Activated T-cell treated with anti-CD3 and anti-CD28 coated beads for 4 hours (primary cell): ENCODE measurements at places on chromosomes 6 and 20.

DNA sequence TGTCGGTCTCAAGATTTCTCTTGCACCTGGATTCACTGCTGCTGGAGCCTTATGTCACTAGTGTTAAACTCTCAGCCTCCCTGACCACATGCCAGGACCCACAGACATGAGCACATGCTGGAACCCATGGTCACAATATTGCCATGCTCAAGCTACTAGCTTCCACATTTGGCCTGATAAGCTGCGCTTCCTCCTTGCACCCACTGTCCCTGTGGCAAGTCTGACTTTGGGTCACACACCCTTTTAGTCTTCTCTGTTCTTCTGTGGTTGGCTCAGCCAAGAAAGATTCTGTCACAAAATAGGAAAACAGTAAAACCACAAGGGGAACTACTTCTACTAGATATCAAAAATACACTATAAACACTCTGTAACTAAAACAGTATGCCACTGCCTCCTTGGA is 68.9 kb upstream of the HDAC2 start:
- DNase-seq, result no peak

GRCh38 chr20:19934792-19935491 is 82.2 kb upstream of the NAA20 start:
- no peak for DNase-seq

DNA sequence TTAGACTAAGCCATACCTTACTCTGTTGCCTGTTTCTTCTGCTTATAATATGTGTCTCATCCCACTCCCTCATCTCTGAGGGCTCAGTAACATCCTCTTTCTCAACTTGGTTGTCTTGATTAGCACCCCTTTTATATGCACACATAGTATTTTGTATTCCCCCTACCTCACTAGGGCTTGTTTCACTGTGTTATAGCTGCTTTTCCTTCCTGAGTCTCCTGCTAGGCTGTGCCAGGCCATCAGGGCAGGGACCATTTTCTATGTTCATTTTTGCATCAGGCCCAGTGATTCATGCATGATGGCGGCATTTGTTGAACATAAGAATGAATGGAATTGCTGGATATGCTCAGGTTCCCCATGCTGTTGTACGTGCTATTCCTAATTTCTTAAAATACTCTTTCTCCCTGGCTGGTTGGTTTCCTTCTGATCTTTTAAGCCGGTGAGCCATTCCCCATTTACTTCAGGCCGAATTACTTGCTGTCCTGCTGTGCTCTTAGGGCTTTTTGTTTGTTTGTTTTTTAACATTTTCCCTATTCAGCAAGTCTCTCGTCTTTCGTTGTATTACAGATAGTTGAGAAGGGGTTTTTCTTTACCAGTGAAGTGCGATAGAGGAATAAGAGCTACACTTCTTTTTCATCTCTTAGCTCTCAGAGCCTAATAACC is 183.2 kb downstream of the CARMIL1 start:
- no peak for DNase-seq

- DNase-seq, result no peak
These were observed 8.1 kb upstream of the CCN5 start for GRCh38 chr20:44707018-44707579.

GRCh38 chr20:25308671-25309394 is 60.9 kb downstream of the PYGB start:
- DNase-seq, result no peak

GRCh38 chr20:49892817-49893216 is 22.5 kb downstream of the SPATA2 start:
- no peak for DNase-seq

DNA sequence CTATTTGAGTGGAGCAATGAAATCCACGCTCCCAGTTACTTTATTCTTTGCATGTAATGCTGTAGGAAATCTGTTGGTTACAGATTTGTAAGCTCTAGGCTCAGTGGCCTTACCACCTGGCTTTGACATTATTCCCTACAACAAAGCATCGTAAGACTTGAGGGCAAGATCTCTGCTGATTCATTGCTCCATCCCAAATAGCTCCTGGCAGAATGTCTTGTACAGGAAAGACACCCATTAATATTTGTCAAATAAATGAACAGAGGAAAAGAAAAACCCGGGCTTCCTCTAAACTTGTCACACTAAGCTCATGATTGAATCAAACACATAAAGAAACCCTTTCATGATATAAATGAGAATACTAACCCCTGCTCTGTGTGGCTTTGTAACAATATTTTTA is 357.5 kb upstream of the RNF217 start:
- no peak for DNase-seq

DNA sequence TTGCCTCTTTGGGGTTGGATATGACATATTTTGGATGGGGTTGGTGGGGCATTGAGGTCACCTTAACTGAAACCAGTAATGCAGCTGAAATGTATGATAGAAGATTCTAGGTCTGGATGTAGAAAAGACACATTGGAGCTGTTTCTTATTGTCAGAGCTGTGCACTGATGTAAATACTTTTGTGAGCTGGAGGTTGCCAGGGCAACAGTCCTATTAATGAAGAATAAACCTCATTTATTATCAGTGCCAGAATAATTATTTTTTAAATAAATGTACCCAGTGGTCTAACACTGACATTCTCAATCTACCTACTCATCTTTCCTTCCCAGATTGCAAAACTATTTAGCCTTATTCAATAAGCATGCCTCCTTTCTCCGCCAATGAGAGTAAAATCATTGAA is 57.0 kb downstream of the CAP2 start:
- DNase-seq, result no peak

DNA sequence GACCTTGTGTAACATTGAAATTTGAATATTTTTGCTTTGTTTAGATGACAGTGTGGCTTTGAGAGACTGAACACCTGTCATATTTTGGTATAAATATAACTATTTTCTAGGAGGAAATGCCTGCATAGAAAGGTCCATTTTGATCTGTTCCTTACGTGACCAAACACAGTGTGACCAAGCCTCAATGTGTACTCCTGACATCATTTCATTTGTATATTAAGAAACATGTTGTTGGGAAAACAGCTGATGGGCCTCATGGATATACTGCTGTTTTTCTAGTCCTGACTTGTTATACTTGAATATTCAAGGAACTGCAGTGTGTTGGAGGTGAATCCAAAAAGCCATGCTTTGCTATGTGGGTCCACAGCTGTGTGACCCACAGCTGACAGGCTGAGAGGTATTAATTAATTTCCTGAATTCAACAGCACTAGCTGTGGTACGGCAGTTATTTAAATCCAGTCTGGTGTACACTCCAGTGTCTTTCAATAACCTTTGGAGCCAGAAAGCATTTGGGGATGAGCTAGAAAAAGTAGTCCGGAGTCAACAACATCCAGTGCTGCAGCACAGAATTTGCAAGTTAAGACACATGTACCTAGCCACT is 18.9 kb downstream of the NCOA7 start:
- DNase-seq, result no peak

DNA sequence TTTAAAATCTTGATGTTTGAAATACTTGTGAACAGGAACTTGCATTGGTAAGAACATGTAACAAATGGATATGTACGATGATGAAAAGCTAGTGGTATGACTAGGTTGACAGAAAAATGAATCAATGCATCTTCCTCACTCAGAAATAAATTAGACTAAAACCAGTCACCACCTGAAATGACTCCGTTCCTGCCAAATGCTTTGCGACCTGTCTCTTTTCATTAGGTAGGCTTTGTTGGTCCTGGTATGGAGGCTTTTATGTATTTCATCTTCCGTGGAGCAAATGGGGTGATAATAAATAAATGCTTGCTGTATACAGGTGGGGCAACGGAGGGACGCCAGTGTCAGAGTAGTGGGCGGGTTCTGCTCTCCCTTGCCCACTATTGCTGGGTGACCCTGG is 17.1 kb upstream of the ULBP3 start:
- no peak for DNase-seq

DNA sequence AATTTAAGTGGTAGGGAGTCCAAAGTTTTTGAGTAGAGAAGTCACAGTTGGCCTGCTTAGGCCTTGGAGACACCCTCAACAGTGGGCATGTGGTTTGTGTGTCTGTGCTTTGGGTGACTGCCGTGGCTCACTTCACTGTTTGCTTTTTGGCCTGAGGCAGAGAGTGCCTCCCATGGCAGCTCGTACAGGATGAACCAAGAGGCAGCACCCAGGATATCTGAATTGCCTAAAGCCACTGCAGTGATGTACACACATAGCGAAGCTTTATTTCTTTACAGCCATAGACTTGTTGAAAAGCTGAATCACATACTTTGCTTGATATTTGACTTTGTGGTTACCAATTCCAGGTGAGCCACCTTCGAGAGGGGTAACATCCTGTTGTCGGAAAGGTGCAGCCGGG is 21.6 kb downstream of the RREB1 start:
- no peak for DNase-seq

DNA sequence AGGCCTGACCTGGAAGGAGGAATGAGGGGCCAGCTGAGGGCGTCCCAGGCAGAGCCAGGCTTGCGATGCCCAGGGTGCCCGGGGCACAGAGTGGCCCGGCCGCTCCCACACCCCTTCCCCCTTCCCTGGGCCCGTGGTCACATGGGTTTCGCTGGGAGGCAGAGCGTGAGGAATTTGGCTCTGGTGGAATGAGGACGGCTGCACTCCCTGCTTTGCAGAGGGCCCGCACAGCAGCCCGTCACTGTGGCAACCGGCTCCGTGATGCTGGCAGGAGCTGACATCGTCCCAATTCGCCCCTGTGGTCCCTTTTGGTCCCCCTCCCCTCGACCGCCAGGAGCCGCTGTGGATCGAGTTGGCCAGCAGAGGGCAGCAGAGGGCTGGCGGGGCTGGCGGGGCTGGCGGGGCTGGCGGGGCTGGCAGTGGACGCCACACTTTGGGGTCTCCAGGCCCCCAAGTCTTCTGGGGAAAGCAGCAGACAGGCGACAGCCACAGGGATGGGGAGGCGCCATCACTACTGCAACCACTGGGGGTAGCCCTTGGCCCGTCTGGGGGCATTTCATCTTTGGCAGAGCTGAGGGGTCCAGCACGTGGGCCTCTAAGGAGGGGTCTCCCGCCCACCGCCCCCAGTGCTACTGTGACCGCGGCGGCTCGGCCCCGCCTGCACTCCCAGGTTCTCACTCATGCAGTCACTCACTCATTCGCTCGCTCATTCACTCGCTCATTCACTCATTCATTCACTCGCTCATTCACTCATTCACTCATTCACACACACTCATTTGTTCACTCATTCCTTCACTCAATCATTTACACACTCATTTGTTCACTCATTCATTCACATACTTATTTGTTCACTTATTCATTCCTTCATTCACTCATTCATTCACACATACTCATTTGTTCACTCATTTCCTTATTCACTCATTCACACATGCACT is 49.7 kb upstream of the BHLHE23 start:
- peak; percentile 24 for DNase-seq

DNA sequence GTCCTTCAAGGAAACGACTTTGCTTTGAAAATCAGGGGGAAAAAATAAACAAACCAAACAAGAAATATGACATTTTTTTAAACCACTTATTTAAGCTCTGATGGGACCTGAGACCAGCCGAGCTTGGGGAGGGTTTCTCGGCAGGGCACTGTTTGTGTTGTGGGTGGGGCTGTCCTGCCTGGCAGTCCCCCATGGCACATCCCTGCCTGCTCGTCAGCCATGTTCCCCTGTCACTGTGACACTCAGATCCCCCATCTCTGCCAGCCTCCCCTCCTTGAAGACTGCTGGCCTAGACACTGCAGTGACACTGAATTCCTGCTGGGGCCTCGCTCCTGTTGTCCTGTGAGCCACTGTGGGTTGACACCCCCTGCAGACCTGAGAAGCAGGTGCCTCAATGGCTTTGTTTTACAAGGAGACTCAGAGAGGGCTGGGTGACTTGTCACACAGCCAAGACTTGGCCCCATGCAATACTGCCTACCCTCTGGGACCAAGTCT is 95.1 kb upstream of the PTPN1 start:
- DNase-seq, result no peak

DNA sequence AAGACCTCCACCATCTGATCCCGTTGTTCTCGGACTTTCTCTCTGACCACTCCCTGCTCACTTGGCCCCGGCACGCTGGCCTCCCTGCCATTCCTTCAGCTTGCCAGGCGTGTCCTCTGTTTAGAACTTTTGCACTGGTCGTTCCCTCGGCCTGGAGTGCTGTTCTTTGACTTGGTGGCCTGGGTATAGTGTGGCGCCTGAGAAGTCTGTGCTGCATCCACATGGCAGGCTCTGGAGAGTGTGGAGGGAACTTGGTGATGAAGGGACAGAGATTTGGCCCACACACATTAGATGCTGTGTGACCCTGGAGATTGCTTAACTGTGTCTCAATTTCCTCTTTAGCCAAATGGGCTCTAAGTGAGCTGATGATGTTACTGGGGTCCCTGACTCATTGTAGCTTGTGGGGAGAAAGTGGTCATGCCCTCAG is 13.0 kb upstream of the TGM2 start:
- DNase-seq, result no peak

- no peak for DNase-seq
These were observed 90.5 kb downstream of the UNC5CL start for GRCh38 chr6:40948570-40948969.

DNA sequence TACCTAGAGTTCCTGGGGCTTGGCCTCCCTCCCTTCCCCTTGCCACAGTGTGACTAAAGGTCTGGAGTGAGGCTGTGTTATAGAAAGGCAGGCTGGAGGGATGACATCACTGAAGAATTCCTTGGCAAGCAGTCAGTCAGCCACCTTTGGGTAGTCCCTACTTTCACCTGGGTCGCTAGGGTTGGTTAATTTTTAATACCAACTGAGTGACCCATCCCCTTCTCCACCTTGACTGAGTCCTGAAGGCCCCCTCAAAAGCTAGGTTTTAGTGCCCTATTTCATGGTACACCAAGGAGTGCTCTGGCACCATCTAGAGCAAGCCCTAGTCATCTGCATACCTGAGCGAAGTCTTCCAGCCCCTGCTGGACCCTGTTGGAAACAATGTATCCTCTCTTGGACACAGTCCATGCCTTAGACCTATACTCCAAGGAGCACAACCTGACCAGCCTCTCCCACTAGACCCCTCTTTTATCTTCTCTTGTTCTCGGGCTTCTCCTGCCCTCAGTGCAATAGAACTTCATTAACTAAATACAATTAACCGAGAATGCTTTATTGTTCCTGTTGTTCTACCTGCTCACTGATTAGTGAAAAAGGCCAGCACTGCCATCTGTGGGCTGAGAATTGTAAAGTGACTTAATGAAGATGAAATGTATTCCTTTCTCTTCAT is 44.6 kb downstream of the RIN2 start:
- no peak for DNase-seq

DNA sequence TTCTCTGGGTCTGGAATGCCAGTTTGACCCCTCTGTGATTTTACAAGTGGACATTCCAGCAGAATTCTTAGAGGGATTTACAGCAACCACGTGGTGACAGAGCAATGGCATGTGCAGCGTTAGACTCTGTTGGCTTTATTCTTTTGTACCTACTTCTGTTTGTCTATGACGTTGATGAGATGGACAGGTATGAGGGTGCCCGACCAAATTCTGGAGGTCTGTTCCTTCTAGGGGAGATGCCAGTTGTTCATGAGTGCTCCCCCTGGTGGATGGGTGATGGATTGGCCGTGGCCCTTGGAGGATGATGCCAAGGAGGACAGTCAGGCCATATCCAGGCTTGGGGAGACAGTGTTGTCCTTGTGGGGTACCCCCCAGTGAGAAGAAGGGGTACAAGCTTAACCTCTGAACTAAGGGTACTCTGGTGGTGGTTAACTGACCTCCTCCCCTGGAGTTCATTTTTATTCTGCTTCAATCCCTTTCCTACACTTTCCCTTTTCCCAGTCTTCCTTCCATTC is 198.6 kb downstream of the DTNBP1 start:
- peak; percentile 51 for DNase-seq

GRCh38 chr6:158383542-158383941 is 71.3 kb downstream of the TULP4 start:
- no peak for DNase-seq
